ENCODE measurements at places on chromosomes 7 and 10.

- DNase-seq, result no peak
Observed at GRCh38 chr7:101740981-101741725, 76.3 kb upstream of the CUX1 start.

GRCh38 chr7:4070214-4070613 lies 611.9 kb upstream of the FOXK1 start:
- no peak for DNase-seq

DNA sequence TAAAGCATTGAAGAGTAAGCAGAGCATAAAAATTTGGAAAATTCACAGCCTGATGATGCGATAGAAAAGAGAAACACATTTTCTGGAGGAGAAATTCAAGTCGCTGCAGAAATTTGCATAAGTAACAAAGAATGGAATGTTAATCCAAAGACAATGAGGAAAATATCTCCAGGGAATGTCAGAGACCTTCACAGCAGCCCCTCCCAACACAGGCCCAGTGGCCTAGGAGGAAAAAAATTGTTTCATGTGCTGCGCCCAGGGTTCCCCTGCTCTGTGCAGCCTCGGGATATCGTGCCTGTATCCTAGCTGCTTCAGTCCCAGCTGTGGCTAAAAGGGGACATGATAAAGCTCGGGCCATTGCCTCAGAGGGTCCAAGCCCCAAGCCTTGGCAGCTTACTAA lies 206.8 kb downstream of the TPK1 start:
- no peak for DNase-seq

DNA sequence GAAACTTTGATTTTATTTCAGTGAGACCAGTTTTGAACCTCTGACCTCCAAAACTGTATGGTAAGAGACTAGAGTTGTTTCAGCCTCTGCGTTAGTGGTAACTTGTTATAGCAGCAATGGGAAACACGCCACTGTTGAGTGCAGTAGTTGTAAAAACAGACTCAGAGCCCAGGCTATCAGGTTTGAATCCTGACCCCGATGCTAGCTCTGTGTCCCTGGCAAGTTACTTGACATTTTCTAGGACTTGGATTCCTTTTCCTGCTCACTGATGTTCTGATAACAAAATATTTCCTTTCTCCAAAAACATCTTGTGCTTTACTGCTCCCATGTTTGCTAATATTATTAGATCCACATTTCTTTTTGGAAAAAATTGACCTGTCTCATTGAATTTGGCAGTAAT lies 131.0 kb downstream of the PLXDC2 start:
- no peak for DNase-seq

GRCh38 chr7:25495342-25496250 lies 267.3 kb upstream of the NPVF start:
- DNase-seq, result no peak

DNA sequence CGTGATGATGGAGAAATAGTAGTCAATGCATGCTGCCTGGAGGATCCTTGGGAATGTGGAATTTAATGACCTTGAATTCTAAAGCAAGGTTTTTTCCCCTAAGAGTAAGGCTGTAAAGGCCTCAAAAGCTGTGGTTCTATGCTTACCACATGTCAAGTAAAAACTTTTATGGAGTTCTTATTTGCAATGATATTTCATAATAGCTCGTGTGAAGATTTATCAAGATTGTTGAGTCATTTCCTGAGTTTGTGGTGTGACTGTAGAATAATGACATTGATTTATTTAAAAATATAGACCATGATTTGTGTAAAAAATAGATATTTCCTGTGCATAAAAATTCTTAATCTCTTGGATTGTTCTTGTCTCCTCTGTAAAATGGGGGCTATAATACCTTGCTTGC lies 67.5 kb upstream of the SORCS1 start:
- no peak for DNase-seq

All from HuH-7 (cell line).